ENCODE measurements at places on chromosomes 1 and 21.

DNA sequence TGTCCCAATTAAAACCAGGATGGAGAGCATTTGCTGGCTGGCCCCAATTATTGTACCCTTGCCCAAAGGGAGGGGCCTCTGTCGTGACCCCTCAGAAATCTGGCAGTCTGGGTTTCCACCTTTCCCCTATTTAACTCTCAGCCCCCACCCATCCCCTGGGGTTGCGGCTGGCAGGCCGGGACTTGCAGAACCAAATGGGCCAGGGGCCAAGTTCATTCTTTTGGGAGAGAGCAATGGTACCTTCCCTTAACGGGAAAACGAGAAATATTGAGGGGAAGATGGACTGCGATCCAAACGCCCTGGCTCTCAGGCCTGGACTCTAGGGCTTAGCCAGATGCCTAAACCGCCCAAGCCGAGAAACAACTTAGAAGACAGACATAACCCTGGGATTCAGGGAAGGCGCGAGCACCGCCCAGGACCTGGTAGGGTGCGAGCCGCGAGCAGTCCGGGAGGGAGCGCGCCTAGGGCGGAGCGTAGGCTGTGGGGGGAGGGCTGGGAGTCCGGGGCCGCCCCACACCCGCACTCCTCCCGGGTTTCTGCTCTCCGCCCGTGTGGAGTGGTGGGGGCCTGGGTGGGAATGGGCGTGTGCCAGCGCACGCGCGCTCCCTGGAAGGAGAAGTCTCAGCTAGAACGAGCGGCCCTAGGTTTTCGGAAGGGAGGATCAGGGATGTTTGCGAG lies at the start of gene SLC27A3:
TSS of gene SLC27A3 (plus strand) at position 628 of the 678 bp plus-strand sequence. CDS start 91 bp downstream, outside the sequence.
- peak; percentile 63 for DNase-seq

DNA sequence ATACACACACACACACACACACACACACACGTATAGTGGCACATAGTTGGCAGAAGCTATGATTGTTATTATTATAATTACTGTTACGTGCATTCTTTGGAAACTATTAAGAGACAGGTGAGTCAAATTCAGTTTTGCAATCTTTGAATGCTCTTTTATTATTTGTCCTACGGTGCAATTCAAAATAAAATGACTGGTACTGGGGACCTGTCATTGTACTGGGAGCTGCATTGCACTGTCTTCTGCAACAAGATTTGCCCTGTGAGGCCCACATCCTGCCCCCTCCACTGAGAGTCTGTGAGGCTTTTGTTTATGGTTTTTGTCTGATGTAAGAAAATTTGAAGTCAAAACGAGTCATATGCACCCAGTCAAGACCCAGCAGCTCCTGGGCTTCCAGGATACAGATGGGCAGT lies 1.9 kb downstream of the LY9 start:
- no peak for DNase-seq

DNA sequence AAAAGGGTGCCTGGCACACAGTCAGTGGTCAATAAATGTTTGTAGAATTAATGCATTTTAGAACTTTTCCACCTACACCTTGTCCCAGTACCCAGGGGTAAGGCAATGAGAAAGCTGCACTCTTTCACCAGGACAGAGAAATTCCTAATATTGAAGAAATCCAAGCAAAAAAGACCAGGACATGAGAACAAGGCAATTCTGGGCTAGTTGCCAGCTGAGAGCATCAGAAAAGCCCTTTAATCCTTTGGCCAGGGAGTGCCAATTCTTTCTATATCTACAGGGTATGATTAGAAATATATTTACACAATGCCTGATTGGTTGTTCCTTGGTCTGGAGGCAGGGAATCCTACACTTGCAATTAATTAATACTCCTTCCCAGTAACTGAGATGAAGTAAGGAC lies 492.4 kb upstream of the NFIA start:
- no peak for DNase-seq

DNA sequence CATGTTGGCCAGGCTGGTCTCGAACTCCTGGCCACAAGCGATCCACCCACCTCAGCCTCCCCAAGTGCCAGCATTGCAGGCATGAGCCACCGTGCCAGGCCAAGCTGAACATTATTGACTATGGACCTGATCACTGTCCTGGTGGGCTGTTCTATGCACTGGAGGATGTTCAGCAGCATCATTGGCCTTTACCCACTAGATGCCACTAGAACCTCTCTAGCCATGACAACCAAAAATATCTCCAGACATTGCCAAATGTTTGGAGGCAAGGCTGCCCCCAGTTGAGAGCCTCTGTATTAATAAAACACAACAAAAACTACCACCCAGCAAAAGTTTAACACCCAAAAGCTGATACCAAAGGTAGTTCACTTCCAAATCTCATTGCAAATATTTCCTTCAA lies 110.8 kb upstream of the SOD1 start:
- DNase-seq: no peak

DNA sequence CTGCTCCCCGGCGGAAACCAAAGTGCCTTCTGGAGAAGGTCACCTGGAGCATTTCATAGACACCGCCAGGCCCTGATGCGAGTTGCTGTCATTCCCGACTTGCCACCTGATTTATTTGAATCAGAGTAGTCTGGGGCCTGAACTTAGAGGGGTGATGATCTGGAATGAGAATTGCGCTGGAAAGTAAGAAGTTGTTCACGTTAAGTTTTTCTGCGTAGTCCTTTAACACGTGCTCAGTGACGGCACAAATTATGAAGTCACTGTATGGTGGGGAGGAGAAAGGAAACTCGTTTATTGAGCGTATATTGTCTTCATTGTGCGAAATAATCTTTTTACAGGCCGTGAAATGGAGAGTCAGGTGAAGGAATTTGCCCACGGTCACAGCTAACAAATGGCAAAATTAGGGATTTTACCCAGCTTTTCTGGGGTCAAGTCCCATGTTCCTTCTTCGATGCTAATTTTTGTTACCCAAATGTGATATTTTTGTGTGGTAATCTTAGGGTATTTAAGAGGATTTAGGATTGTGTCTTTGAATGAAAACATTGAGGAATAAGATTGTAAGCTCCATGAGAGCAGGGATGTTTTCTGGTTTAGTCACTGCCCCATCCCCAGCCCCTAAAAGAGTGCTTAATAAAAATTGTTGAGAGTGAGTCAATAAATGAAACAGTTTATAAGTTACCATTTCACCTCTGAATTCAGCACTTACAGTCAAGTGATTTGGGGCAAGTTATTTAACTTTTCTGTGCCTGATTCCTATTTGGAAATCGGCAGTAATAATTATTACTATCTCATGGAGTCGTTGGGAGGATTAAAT lies 46.4 kb upstream of the NBL1 start:
- DNase-seq: peak; percentile 82

- no peak for DNase-seq
These were observed 22.7 kb upstream of the SFT2D2 start for GRCh38 chr1:168202941-168203654.

GRCh38 chr1:17122521-17123164 lies 3.4 kb upstream of the PADI2 start:
- DNase-seq: no peak

DNA sequence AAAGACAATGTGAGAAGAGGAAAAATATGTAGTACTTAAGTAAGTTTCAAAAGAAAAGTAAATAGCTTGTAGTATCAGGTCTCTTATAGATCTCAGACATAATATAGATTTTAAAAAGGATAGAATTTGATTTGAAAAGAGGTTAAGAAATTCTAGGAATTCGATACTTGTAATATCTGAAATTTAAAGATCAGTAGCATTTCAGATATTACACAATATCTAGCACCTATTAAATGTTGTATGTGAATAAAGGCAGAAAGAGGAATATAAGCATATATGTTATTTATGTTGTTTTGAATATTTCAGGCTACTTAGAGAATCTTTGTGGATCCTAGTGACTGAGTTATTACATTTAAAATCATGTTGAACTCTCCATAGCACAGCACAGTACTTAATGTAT lies 35.0 kb upstream of the METTL18 start:
- no peak for DNase-seq

DNA sequence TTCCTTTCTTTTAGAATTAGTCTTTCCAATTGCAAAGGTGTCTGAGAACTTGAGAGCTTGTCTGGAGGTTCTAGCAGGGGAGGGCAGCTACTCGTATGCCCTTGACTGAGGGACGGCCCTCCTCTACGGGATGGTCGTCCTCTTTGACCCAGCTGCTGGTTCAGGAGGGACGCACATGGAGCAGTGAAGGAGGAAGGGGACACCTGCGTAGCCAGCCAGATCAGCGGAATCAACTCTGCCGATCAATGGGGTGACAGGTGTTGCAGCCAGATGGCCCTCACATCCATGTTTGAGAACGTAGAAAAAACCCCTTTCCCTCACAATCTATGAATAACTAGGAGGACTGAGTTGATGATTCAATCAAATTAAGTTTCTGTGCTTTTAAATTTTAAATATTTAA lies 15.7 kb upstream of the A3GALT2 start:
- DNase-seq: peak; percentile 58

DNA sequence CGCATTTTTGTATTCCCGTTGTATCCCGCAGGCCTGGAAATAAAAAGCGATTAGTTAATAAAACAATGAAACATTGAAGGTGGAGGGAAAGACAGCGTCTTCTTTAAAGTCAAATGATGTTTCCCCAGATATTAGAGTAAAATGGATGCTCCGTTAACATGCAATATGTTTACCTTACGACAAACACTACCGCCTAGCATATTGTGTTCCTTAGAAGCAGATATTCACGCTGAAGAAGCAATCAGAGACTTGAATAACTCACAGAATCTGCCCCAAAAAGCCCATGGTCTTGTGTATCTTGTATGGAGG lies 583 bp upstream of the B4GALT3 start:
- DNase-seq: no peak
